Stimulated activated CD4-positive, alpha-beta T cell treated with anti-CD3 and anti-CD28 coated beads, Interleukin-1b, Interleukin-23, amount 100 ng/mL, for 1 hour (primary cell): ENCODE measurements at places on chromosomes 4 and X.
A peak's percentile ranks its signal among the peaks of the same experiment; 100 is the strongest.

DNA sequence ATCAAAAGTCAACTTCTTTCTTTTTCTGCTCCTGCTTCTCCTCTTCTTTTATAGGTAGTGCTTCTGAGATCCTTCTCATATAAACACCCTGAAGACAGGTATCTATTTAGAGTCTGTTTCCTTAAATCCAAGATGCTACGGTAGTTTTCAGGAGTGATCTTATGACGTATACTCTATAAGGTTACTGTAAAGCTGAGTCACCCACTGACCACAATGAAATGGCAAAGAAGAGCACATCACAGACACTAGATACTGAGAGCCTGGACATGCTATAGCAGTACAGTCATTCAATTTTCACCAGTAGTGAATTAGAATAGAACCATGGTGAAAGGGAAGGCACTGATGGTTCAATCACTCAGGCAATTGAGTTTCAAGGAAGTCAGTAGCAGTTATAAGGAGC is 412.5 kb downstream of the ADAM29 start:
- DNase-seq: no peak

DNA sequence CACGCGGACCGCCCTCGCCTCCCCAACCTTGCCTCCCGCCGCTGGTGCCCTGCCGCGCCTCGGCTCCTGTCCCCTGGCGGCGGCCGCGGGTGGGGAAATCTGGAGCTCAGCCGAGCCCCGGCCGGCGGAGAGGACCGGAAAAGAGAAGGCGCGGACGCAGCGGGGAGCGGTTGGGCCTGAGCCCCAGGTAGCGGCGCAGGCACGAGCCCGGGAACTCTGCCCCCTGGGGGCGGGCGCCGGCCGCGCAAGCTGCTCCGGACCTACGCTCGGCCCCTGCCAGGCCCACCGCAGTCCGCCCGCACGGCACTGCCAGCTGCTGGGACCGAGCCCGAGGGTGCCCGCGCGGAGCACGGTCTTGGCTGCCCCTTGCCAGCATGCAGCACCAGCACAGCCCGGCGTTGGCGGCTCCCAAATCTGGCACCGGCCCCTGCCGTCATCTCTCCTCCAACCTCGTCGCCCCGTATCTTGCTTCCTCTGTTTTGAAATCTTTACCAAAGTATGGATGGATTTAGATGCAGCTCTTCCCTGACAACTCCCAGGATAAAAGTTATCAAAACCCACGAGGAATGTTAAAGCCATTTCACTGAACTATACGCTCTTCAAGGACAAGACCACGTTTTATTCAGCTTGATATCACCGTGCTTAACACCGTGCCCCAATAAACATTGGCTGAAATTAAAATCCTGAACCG is at the start of gene PRSS12:
TSS of gene PRSS12 (minus strand) at position 161 of the 691 bp plus-strand sequence. CDS start 283 bp downstream, outside the sequence.
- peak; percentile 32 for DNase-seq

- no peak for DNase-seq
Measured at GRCh38 chr4:168514249-168514852, 17.5 kb downstream of the PALLD start.

DNA sequence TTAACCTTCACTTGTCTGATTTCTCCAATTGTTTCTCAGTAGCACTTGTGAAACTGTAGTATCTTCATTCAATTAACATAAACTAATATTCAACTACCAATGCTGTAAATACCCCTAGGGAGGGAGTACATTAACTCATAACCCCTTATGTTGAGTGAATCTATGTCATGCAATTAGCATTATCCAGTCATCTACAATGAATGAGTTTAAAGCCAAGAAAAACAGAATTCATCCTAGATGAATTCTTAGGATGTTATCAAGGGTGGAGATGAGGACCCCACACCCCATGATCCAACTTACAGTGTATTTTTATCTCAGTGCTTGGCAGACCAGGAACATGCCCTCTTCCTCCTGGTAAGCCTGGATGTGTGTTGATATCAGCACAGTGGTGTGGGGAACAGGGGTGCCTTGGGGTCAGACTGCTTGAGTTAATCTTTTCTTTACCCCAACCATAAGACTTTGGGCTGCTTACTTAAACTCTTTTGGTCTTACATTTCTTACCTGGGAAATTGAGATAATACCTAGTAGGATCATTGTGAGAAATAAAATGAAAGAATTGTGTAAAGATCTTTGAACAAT is 62.1 kb upstream of the SCOC start:
- DNase-seq: no peak

- no peak for DNase-seq
Measured at GRCh38 chr4:38387348-38387747, 276.7 kb upstream of the KLF3 start.

GRCh38 chr4:114180481-114180880 is 201.0 kb upstream of the ARSJ start:
- peak; percentile 7 for DNase-seq

DNA sequence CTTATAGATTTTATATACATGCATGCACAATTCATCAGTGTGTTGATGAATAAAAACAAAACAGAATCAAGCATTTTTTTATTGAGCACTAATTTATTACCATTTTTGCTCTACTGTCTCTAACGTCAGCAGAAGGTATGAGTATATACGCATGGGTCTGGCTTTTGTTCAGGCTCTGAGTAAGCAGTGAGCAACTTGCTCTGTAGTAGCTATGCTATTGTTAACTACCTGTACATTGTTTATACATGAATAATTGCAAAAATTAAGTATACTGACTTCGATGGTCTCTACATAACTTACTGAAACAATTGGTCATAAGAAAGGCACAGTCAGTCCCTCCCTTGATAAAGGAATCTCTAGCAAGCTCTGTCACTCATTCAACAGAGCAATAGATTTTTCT is 122.9 kb downstream of the RS1 start:
- DNase-seq: no peak

- no peak for DNase-seq
Measured at GRCh38 chr4:170248029-170248428, 158.3 kb upstream of the AADAT start.

DNA sequence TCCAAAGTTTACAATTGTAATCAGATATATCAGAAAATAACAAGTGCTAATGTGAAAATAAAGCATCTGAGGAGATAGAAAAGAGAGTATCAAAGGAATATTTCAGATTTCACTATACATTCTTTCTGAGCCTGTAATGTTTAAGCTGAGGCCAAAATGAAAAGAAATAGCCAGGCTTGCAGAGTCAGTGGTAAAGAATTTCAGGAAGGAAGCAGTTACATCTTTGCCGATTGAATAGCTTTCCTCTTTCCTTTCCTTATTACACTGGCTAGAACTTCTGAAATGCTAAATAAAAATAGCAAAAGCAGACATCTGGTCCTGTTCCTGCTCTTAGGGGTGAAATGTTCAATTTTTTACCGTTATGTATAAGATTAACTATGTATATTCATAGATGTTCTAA is 1441.6 kb upstream of the PCDH7 start:
- no peak for DNase-seq

GRCh38 chr4:87937523-87937922 is 38.0 kb upstream of the SPP1 start:
- no peak for DNase-seq

- DNase-seq: no peak
Measured at GRCh38 chrX:121457096-121457495, 409.7 kb downstream of the GLUD2 start.

DNA sequence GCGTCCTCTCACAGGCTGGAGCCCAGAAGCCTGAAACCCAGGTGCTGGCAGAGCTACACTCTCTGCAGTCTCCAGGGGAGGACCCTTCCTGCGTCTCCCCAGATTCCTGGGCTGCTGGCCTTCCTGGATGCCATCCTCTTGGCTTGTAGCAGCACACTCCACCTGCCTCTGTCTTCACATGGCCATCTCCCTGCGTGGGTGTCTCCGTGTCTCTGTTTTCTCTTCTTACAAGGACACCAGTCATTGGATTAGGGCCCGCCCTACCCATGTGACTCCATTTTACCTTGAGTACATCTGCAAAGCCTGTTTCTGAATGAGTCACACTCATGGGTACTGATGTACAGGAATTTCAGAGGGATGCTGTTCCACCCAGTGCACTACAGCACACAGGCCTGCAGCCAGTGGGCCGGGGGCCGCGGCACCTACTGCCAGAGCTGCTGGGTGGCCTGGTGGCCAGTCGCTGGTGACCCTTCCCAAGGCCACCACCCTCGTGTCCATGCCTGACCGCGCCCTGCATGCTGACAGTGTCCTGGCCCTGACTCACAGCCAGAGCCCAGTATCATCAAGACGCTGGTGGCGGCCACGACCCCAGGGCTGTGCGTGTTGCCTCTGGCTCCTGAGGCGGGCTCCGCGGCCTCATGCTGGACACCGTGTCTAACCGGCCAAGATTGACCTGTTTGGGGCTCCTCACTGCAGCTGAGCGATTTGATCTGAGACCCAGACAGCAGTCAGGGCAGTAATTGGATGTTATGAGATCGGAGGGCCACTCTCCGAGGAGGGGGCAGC is 63.6 kb upstream of the NKX1-1 start:
- DNase-seq: no peak

DNA sequence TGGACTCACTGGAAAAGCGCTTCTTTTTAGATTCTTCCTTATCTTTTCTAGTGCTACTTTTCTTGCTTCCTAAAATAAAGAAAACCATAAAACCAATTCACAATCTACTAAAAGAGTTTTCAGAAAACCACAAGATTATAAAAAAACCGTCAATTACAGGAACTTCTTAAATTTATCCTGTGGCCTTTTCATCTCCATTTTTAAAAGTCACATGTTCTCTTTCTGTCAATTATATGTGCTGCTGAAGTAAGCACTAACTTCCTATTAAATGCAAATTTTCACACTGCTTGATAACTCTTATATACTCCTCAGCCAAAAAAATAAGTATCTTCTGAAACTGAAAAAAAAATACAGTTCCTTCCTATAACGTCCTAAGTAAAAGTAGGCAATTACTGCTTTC is 32.8 kb downstream of the CENPC start:
- DNase-seq: no peak

DNA sequence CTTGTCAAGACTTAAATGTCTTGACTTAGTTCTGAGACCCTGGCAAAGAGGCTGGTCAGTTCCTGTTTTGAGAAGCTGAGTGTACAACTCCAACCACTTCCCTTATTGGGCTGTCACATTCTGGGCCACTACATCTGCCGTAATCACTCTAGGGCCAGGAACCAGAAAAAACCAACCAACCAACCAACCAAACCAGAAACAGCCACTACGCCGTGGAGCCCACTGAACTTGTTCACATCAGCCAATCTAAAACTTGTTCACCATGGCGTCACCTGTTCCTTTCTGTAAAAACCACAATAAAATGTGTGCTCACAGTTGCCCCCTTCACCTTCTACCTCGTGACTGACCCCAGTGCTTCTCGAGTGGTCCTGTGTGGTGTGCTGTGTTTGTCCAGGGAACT is 107.3 kb downstream of the JADE1 start:
- DNase-seq: no peak

DNA sequence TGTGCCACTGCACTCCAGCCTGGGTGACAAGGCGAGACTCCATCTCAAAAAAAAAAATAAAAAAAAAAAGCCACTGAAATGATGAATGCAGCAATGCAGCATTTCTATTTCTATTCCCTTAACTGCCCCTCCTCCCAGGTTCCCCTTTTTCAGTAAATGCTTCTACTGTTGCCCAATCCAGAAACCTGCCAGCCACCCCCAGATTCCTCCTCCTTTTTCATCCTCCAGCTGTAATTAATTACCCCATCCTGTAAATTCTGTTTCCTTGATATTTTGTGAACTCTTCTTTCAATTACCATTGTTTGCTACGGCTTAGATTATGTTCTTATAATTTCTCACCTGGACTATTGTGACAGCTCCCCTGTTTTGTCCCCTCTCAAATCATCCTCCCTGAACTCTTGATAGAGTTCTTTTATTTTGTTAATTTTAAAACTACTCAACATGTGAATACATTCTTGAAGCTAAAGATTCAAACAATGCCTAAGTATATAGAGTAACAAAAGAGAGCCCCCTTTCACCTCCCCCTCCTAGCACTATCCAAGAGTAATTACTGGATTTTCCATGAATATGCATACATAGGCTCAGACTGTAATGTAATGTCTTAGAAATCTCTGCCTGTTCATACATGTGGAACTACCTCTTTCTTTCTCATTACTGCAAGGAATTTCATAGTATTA is 140.6 kb upstream of the GPC4 start:
- DNase-seq: no peak

GRCh38 chr4:42460043-42460442 is 62.8 kb downstream of the SHISA3 start:
- DNase-seq: no peak

DNA sequence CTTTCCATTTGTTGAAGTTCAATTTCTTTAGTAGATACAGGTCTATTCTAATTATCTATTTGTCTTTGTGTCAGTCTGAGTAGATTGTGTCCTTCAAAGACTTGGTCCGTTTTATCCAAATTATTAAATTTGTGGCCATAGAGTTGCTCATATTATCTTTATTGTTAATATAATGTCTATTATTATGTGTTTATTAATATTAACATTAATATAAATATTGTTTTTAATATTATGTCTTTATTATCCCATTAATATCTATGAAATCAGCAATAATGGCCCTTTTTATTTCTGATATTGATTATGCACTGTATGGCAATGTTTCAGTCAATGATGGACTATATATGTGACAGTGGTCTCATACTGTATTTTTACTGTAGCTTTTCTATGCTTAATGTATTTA is 2067.3 kb upstream of the AGA start:
- DNase-seq: no peak

- no peak for DNase-seq
Measured at GRCh38 chr4:157265281-157265680, 44.8 kb downstream of the GRIA2 start.

GRCh38 chr4:177511611-177512010 is 69.4 kb upstream of the AGA start:
- DNase-seq: no peak

- no peak for DNase-seq
Measured at GRCh38 chr4:22456291-22456690, 59.6 kb downstream of the ADGRA3 start.

DNA sequence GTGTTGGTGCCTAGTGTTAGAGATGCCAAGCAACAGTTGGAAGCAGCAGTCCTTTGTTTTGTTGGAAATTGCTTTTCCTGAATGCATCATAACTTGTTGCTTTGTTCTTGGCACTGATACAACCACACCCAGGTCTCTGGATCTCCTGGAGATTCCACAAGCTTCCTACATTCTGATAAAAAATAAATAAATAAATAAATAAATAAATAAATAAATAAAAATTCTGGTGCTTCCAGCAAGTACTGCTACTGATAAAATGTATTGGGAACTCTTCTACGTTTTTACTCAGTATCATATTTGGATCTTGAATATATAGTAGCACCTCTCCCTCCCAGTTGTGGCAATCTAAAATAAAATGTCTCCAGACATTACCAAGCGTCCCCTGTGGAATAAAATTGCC is 62.7 kb upstream of the GRID2 start:
- DNase-seq: no peak

- DNase-seq: no peak
Measured at GRCh38 chr4:86554646-86555045, 39.5 kb upstream of the PTPN13 start.

- DNase-seq: no peak
Measured at GRCh38 chrX:49040376-49040955, 2.7 kb downstream of the TFE3 start.

DNA sequence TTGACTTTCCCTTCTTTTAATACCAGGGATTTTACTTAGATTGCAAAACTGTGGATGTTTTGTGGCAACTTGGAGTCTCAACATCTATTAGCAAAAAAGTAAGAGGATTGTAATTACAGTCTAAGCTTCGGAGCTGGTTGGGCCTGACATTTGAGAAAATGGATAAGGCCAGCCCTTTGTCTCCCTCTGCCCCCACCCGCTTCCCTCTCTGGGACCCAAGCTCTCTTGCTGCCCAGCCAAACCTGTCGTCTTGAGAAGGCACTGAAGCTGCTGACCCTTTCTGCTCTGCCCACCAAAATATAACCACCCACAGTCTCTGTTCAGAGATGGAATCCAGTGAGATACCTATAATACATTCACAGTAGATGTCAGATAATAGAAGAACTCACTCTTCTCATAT is 49.6 kb downstream of the SHROOM3 start:
- DNase-seq: no peak
